Kasumi-1 (cell line): ENCODE measurements at places on chromosomes 3 and 15.

GRCh38 chr15:68518046-68518445, 60.7 kb upstream of the CORO2B start:
- no peak for DNase-seq

GRCh38 chr15:41839781-41840491, 1.3 kb downstream of the PLA2G4B start:
- DNase-seq, result no peak

- DNase-seq, result no peak
Observed at GRCh38 chr3:181264486-181264885, 274.9 kb upstream of the DNAJC19 start.

- no peak for DNase-seq
Observed at GRCh38 chr3:71433631-71434030, 149.9 kb downstream of the FOXP1 start.

DNA sequence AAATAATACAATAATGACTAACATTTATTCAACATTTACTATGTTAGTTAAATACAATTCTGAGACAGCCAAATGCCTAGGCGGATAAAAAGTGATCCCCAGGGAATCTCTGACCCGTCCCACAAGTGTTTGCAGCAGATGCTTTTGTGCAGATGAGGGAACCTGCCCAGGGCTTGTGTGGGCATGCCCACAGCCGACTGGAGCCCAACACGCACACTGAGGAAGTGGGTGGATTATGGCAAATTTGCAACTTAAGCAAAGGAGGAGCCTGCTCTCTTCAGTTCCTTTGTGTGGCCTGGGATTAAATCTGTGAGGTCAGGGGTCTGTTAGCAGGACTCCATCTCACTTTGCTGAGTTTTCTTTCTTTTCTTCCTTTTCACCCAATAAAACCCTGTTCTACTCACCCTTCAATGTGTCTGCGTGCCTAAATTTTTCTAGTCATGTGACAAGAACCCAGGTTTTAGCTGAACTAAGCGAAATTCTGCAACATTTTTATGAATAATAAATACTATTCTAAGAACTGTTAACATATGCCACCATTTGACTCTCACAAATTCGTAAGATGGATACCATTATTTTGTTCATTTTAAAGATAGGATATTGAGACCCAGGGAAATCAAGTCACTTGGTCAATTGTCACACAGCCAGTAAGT, 13.9 kb upstream of the RTP1 start:
- DNase-seq, result no peak

GRCh38 chr3:55169608-55170072, 241.8 kb upstream of the LRTM1 start:
- no peak for DNase-seq

DNA sequence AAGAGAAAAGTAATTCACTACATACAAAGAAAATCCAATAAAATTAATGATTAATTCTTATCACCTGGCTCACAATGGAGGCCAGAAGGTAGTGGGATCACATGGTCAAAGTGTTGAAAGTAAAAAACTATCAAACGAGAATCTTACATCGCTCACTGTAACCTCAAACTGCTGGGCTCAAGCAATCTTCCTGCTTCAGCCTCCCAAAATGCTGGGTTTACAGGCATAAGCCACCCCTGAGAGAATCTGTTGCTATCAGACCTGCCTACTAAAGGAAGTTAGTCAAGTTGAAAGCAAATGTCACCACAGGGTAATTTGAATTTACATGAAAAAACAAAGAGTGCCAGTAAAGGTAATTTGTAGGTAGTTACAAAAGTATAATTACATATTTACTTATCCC, 103.3 kb downstream of the PCCB start:
- no peak for DNase-seq

DNA sequence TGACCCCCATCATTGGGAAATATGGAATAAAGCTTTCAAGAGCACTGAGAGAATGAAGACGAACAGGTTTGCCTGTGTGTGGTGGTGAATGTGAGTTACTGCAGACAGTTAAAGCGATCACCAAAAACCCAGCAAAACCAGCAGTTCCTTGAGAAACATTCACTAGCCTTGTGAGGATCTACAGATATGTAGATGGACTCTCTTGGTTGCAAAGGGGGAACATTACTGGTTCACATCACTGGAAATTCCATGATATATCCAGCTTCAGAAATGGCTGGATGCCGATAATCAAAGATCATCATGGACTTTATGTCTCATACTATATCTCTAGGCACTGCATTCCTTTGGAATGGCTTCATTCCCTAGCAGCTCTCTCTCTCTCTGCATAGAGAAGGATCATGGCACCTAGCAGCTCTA, 10.2 kb upstream of the HERC1 start:
- DNase-seq, result no peak

- DNase-seq, result no peak
Observed at GRCh38 chr15:39181056-39181747, 399.7 kb upstream of the THBS1 start.

GRCh38 chr3:1870738-1871137, 227.9 kb upstream of the CNTN4 start:
- DNase-seq, result no peak

DNA sequence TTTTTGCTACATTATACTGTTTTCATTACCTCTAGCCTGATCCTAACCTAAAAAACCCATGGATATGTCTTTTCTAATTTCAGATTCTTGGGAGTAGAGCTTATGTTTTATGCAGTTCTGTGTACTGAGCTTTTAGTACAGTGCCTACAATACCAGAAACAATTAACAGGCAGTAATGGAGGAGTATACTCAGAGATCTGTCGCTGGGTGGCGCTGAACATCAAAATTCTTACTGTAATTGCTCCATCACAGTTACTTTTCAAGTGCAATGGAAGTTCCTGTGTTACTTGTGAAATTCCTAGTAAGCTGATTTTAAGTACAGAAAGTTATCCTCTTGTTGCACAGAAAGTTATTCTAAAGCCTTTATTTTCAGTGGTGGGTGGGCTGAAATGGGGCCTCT, 66.9 kb downstream of the RNF13 start:
- peak; percentile 77 for DNase-seq

GRCh38 chr3:139538733-139539132, 809 bp downstream of the RBP1 start:
- DNase-seq, result no peak

GRCh38 chr3:133393691-133394474, 6.0 kb upstream of the BFSP2 start:
- no peak for DNase-seq

- DNase-seq, result no peak
Observed at GRCh38 chr15:71634820-71635560, 175.4 kb upstream of the NR2E3 start.

- DNase-seq, result peak; percentile 68
Observed at GRCh38 chr3:5006755-5007202, 27.5 kb downstream of the BHLHE40 start.

- DNase-seq, result no peak
Observed at GRCh38 chr3:30775040-30775439, 119.4 kb downstream of the GADL1 start.

- no peak for DNase-seq
Observed at GRCh38 chr15:67144609-67145311, 79.4 kb downstream of the SMAD3 start.

GRCh38 chr3:148643389-148643840, 54.3 kb upstream of the AGTR1 start:
- DNase-seq, result no peak

DNA sequence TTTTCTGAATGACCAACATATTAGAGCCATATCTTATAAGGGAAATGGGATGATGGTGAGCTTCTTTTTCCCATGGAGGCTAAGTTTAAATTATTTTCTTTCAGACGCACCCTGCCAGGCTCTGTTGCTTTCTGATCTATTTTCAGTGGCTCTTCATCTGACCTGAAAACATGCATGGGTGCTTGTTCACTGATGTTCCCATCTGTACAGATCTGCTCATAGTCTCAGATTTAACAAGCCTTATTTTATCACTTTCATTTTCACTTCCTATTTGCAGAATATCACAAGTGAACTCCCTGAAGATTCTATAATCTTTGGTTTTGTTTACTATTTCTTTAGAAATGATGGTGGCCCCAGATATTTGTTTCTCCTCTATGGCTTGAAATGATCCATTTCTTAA, 31.1 kb upstream of the SUCLG2 start:
- no peak for DNase-seq

GRCh38 chr3:49277383-49277775, 347 bp upstream of the C3orf62 start:
- no peak for DNase-seq

DNA sequence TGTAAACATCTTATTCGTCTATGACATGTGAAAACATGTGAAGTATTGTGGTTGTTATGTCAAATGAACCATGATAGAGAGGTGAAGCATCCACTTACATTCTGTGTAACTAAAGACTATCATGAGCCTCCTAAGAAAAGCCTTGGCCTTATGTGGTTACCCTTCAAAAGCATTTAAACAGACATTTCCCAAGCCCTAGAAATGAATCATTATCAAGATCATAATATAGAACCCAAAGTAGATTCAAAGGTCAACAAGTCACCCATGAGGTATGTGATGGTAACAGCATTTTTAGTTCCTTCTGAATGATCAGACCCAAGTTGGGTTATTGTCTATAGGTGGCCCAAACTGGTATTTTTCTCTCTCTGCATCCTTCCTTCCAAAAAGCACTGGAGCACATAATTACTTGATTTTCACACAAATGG, 408.0 kb downstream of the TBL1XR1 start:
- DNase-seq, result no peak

- DNase-seq, result peak; percentile 0
Observed at GRCh38 chr3:140206196-140207040, 271.4 kb downstream of the CLSTN2 start.

GRCh38 chr3:66817951-66818557, 180.1 kb upstream of the KBTBD8 start:
- no peak for DNase-seq

- no peak for DNase-seq
Observed at GRCh38 chr15:29134239-29134638, 135.4 kb downstream of the NSMCE3 start.

DNA sequence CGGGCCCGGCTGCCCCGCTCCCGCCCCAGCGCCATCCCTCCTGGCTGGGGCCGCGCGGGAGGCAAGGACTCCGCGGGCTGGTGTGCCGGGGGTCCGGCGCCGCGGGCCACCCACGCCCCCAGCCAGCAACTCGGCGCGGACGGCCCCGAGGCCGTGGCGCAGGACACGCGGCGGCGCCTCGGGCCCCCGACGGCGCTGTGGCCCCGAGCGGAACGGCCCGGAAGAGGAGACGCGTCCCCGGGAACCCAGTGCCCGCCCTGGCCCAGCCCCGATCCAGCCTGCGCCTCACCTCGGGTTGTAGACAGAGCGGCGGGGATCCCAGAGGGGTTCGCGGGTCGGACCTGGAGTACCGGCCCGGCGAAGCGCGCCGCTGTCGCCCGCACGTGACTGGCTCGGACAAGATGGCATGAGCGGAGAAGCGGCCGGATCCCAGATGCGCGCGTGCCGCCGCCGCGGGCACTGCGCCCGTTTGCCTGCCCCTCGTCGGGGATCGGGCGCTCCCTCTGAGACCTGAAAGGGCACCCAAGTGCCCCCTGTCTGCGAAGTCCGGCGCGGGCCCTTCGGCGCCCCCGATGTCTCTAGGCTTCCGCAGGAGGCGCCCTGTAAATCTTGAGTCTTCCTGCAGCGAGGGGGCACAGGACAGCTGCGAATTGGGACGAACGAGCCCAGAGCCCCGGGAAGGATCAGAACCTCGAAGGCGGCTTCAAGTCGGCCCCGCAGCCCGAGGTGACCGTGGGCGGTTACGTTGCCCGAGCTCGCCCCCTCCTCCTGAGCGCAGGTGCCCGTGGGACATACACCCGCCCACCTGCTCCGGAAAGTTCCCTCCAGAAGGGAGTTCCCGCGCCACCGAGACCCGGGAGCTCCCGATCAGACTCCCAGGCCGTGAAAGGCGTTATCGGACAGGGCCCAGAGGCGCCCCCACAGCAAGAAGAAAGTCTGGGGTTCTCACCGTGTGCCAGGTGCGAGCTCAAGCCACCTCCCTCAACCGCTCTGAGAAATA, 598 bp upstream of the SFMBT1 start:
- peak; percentile 74 for DNase-seq

DNA sequence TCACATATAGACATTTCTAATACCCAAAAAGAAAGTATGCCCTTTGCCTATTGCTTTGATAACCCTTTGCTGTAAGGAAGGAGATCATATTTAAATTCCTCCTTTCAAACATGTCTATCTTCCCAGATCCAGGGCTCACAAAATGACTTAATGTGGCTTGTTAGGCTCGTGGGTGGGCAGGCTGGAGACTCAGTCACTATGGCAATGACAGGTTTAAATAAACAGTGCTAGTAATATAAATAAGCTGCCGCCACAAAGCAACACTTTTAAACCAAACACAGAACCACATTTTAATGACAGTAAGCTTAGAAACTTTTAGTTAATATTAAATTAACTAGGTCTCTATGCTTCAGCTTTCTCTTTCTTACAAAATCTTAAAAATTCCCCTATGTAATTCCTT, 616.0 kb upstream of the NAALADL2 start:
- DNase-seq, result no peak

- DNase-seq, result no peak
Observed at GRCh38 chr3:40381904-40382616, 4.9 kb upstream of the ENTPD3 start.

- DNase-seq, result no peak
Observed at GRCh38 chr3:132262305-132262704, 54.9 kb upstream of the ACP3 start.

DNA sequence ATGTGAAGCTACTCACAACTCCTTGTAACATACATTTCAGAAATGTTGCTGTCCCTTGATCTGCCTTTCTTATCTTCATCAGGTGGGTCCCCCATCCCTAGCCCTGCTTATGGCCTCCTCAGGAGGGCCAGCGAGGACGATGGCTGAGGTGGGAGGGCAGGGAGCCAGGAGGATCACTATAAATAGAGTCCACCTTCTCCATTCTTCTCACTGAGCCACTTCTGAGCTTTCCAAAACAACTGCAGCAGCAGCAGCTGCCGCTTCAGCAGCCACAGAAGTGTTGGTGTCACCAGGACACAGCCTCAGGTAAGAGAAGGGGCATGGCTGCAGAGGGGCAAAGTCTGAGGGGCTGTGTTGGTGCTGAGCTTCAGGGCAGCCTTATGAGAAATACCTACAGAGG, 53.5 kb downstream of the ANAPC13 start:
- DNase-seq, result no peak

GRCh38 chr3:43013743-43014155, 34.6 kb downstream of the GASK1A start:
- DNase-seq, result no peak

DNA sequence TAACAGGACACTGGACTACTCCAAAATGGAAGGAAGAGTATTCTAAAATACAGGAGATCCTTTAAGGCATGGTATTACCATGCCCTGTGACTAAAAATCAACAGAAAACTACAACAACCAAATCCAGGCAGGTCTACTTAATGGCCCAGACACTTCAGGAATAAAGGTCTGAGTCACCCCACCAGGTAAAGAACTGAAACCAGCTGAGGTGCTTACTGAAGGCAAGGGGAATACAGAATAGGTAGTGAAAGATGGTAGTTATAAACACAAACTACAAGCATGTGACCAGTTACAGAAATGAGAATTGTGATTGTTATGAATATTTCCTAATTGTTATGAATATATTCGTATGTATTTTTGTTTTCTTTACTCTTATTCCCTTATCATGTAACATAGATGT, 13.4 kb downstream of the IFT57 start:
- no peak for DNase-seq

GRCh38 chr3:4855676-4856075, 123.6 kb upstream of the BHLHE40 start:
- peak; percentile 56 for DNase-seq

GRCh38 chr3:29758434-29759322, 477.8 kb downstream of the RBMS3 start:
- no peak for DNase-seq
